SK-N-DZ (cell line): ENCODE measurements at places on chromosomes 5 and 9.

GRCh38 chr5:32471784-32472183 lies 27.2 kb upstream of the ZFR start:
- DNase-seq = no peak

DNA sequence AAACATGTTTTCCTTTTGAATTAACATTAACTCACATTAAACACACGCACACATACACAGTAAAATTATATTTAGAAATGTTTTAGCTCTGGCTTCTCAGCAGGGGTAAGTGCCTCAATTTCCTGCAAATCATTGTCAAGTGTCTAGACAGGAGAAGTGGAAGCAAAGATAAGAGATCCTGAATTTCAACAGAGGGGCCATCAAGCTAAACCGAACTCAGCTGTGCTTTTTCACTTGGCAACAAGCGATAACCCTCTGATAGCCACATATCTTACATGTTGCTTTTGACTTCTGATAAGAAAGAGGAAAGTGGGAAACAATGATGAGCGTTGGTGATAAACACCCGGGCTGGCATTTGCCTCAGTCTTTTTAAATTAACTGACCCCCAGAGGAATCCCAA lies 79.7 kb upstream of the SPDL1 start:
- DNase-seq = peak; percentile 65

- no peak for DNase-seq
Observed at GRCh38 chr5:118902656-118903438, 85.5 kb downstream of the DTWD2 start.

DNA sequence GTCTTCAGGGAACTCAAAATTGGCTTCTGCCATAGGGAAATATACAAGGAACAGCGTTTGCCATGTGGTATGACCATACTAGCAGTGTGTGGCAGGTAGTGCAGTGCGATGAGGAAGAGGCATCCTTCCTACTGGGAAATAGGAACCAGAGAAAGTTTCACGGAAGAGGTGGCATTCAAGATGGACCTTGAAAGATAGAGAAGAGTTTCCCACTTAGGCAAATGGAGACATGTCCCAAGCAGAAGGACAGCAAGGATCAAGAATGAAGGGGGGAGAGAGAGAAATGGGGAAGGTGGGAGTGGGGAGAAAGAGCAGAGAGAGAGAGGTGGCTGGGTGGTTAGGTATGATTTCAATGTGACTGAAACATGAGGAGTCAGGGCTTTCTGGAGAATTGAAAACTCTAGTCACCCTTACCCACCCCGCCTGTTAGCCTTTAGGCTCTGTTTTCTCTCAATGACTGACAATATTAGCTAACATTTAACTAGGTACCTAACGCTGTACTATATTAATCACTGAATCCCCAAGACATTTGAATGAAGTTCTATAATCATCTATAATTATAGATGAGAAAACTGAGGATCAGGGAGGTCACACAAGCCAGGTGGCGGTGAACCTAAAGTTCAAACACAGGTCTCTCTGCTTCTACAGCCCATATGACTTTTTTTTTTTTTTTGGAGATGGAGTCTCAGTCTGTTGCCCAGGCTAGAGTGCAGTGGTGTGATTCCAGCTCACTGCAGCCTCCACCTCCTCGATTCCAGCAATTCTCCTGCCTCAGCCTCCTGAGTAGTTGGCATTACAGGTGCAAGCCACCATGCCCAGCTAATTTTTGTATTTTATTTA lies 171.3 kb downstream of the NR3C1 start:
- no peak for DNase-seq

DNA sequence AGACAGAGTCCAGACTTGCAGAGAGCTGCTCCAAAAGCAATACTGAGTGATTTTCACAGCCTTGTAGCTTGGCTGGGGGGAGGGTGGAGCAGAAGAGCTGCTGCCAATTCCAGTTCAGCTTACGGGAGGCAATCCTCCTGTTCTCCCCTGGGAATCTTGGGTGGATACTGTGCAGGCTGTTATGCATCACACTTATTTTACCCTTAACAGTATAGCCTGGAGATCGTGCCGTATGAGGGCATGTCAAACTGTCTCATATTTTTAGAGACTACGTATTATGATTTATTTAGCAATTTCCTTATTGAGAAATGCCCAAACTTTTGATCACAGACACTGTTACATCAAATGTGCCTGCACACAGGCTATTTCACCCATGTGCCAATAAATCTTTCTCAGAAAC lies 85.2 kb downstream of the BASP1 start:
- peak; percentile 68 for DNase-seq

GRCh38 chr5:107806705-107807104 lies 136.0 kb upstream of the EFNA5 start:
- peak; percentile 30 for DNase-seq

DNA sequence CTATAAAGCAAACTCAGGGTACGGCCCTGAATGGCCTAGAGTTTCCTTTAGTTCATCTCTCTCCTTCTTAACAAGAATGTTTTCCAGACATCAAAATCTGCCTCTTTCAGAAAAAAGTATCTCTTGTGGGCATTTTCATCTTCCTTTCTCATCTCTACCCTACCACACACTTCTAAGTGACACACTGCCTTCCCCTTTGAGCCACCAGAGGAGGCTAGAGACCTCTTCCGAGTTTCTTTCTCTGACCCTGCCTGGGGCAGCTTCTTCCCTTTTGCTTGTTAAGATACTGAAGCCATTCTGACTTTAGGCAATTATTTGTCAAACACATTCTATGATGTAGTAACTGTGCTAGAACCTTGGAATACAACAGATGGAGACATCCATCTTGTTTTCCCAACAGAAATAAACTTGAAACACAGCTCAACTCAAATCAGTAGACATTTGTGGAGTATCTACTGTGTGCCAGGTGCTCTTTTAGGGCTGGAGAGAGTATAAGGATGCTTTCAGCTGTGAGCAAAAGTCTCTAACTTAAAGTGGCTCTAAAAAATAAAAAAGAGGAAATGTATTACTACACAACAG lies 8.6 kb upstream of the SV2C start:
- DNase-seq = no peak
